Stimulated activated CD4-positive, alpha-beta T cell treated with anti-CD3 and anti-CD28 coated beads, Interleukin-1b, Interleukin-23, amount 100 ng/mL, for 24 hours (primary cell): ENCODE measurements at places on chromosomes 5 and 9.

DNA sequence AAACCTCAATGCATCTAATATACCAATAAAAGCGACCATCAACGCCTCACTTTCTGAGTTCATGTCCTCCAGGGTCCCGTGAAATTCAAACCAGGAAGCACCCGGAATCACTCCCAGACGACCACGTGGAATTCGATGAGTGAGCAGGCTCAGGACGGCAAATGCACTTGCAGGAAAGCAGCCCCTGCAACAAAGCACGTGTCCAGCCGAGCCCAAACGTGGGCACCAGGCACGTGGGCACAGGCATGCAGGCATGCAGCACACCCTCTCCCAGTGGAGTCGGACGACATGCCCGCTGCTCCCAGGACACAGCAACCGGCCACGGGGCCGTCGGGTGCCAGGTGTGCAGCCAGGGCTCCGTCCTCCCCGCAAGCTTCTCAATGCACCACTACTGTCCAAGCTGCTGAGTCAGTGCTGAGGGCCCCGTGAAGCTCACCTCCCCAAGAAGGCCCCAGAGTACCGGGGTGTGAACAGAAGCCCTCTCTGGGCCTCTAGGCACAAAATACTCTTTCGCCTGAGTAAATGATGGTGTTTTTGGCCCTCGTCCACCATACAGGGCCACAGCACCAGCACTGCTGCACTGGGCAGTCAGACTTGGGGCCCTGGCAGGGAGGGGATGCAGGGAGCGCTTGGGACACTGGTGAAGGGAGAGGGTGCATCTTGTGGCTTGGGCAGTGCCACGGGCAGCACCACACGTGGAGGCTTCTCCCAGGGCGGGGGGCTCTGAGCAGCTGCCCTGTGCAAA, 87.6 kb downstream of the VAV2 start:
- DNase-seq = no peak

DNA sequence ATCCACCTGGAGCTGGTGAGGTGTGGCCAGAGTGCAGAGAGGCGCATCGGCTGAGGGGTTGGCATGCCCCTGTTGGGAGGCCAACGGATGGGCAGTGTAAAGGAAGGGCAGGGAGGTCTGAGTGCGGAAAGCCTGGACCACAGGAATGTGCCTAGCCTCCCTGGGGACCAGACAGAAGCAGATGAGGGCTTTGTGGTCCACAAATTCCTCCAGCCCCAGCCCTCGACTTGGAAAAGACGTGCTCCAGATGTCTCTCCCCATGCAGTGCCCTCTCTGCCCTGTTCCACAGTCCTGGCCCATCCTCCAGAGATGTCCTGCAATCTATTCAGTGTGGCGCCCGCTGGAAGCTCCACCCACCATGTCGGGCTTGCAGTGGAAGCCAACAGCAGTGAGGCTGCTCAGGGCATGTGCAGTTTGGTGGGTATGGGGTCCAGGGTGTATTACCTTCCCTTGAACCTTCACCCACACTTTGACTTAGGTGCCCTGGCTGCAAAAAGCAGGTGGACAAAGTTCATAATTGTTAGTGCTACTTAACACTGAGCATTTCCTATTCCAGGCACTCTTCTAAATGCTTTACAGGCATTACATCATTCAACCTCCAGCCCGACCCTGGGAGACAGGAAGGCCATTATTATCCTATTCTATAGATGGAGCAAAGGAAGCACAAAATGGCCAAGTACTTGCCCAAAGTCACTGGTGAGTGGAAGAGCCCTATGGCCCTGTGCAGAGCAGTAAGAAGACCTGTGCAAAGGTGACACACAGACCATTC, 120.2 kb upstream of the SLC25A48 start:
- no peak for DNase-seq

- no peak for DNase-seq
These were observed 42.7 kb downstream of the ZNF618 start for GRCh38 chr9:113918697-113919350.

GRCh38 chr5:6596388-6596787, 36.5 kb downstream of the NSUN2 start:
- DNase-seq = no peak

DNA sequence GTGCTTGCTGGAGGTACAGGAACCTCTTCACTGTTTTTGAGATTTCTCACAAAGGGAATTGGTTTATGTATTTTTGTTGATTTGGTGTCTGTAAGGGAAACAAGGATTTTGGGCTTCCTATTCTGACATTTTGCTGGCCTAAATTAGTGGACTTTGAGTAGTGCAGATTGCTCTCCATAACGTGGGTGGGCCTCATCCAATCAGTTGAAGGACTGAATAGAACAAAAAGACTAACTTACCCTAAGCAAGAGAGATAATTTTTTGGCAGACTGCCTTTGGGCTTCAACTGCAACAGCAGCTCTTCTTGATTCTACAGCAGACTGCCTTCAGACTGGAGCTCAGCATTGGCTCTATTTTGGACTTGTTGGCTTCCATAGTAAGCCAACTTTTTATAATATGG, 93.2 kb downstream of the MSX2 start:
- DNase-seq = no peak

DNA sequence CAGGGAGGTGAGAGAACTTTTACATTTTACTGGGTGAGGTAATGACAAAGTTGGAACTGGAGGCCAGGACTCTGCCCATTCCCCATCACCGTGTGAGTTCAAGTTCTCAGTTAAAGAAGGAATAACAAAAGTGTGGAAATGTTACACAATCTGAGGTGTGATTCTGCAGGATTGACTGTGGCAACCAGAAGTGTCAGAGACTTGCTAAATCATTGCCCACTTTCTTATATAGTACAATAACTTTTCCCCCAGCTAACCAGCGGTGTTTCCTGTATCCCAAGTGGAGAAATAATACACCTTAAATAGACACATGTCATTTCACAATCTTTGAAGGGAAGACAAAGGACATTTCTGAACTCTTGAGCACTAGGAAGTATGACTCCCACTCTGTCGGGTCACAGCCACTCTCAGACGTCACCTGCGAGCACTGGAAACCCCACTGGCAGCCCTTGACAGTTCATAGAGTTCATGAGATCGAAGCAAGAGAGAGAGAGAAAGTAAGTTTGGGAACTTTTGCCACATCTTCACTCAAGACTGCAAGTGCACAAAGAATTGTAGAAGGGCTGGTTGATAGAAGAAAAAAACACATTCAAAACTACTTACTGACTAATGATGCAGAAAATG, 28.4 kb downstream of the PAX5 start:
- no peak for DNase-seq

- DNase-seq = no peak
These were observed 1.2 kb downstream of the FSD1L start for GRCh38 chr9:105449081-105449480.

DNA sequence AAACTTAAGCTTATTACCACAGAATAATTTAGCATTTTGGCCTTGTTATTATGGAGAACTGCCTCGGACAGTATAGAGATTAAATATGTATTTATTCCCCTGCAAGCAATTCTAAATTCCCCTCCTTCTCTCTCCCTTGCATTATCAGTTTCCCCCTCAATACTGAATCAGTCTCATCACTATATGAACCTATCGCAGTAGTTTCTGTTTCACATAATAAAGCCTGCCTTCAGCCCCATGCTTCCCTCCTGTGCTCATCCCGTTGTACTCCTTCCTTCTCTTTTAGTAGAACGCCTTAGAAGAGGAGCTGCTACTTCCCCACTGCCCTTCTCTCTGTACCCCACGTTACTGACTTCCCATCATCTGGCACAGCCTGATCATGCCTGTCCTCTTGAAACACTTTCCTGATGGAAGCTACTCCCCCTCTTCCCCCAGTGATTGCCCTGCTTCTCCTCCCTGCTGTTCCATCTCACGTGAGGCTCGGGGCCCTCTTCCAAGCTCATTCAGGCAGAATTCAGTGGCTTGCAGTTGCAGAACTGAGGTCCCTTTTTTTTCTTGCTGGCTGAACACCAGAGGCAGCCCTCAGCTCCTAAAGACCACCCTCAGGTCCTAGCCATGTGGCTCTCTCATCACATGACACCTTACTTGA, 93.4 kb downstream of the PPIC start:
- no peak for DNase-seq

DNA sequence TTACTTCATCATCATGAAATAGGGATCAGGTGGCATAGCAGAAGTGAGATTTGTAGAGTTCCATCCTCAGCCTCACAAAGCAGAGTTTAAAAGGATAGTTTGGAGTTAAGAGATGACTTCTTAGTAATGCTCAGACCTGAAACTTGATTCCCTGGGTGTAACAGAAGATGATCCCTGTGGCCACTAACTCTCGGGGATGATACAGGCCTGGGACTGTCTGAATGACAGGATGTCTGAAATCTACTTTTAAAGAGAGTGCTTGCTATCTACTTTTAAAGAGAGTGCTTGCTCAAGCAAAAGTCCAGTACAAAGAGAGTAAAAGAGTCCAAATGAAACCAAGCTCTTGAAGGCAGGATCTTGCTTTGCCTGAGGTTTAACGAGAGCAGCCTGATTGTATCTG, 14.6 kb downstream of the ADAMTS16 start:
- DNase-seq = no peak

DNA sequence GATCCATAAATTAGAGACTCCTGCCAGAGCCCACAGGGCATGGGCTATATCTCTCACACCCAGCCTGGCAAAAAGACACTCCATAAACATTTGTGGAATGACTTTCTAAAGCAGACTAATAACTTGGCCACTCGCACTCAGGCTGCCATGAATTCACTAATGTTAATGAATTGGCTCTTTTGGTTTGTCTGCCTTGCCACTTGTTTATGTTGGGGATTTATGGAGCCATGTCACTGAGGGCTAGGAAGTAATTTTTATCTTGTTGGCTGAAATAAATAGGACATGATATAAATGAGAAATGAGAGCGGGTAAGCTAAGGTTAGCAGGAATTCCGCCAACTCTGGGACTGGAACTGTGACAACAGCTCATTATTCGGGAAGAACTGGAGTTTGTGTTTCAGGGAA, 55.2 kb downstream of the DROSHA start:
- DNase-seq = no peak

DNA sequence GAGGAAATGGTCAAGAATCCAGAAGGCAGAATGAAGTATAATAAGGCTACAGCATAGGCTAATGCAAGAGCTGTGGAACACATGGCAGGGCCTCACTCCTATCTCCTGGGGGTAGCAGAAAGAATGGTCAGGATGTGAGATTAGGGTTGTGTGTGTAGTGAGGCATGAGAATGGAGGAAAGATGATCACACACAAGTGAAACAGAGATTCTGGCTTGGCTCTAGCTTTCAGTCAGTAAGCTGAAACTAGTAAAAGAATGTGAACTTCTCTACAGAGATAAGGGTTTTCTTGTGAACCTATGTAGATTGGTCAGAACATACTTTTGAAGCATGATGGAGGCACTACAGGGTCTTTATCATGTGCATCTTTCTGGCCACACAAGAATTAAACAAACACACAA, 298.8 kb downstream of the ASTN2 start:
- DNase-seq = no peak

DNA sequence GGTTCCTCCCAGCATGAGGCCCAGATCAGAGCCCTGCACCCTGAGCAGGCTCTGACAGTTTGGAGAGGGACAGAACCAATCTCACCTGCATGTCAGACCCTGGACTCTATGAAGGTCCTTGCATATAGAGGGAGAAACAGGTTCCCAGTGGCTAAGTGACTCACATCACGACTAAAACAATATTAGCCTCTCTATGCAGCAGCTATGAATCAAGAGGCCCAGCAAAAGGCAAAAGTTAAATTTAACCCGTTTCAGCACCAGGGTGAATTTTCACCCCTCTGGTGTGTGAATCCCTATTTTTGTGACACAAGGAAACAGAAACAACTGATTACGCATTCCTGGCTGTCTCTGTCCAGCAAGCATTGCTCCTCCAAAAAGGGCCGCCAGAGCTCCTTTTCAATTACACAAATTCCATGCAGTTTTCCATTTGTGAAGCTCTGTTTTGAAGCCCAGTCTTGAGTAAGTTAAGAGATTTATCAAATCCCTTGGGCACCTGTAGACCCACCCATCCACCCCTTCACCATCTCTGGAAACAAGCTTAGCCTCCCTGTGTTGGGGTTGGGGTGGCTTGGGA, 136.6 kb downstream of the GABBR2 start:
- DNase-seq = no peak

- no peak for DNase-seq
These were observed 400.2 kb upstream of the SGCD start for GRCh38 chr5:155926766-155927165.

DNA sequence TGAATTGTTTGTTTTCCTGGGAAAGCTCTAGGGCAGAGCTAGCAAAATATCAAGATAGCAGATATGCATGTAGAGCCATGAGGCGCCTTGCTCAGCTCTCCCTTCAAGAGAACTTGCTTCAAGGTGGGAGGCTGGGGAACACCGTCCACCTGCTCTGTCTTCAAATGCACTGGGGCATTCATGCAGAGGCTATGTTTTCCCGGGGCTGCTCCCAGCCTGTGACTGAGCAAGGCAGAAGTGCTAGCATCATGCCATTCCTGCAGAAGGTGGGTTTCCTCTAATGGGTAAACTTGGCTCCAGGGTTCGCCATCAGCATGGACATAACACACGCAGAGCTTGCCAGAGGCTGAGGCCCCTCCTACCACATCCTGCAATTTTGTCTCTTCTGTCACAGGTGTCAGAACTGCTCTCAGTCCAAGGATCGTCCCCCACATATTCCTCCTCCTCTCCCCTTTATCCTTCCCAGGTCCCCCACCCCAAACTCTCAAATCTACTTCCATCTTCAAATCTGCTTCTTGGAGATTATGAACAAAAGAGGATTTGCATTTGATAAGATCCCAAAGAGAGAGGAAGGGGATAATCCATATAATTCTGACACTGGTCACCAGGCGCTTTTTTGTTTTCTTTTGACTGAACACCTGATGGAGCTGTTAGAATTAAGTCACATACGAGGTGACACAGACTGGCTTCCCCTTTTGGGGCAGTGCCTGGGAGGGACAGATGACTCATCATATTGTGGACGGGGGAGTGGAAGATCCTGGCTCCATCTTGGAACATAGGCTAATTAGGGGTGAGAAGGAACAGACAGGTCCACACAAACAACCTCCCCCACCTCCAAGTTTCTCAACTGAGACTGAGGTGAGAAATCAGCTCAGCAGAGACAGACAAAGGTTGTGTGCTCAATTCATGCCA, 85.0 kb upstream of the TAF11L2 start:
- no peak for DNase-seq

DNA sequence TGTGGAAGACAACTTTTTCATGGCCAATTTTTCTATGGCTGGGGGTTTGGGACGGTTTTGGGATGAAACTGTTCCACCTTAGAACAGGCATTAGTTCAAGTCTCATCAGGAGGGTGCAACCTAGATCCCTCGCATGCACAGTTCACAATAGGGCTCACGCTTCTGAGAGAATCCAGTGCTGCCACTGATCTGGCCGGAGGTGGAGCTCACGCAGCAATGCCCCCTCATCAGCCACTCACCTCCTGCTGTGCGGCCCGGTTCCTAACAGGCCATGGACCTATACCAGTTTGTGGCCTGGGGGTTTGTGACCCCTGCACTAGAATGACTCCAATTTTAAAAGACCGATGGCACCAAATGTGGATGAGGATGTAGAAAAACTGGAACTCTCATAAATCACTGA, 127.2 kb upstream of the IER5L start:
- no peak for DNase-seq

- no peak for DNase-seq
These were observed 482 bp downstream of the NFIB start for GRCh38 chr9:14313378-14313940.

GRCh38 chr9:108057421-108058134, 568.0 kb upstream of the KLF4 start:
- no peak for DNase-seq
